ENCODE measurements at places on chromosomes 6 and 20. TPM values are rescaled to one million over a fixed set of nuclear protein-coding genes. Genes with fewer than 3 reads are reported as not detected.

The NHLRC1 gene
- 1.7 TPM for polyA plus RNA-seq

The KIAA1755 gene
- 5.0 TPM for polyA plus RNA-seq

The FGD2 gene
- polyA plus RNA-seq = 2.1 TPM

The SLC17A3 gene
- polyA plus RNA-seq = 1.2 TPM

The NTSR1 gene
- polyA plus RNA-seq = 1.6 TPM
